ENCODE measurements at places on chromosomes 5 and 9.

GRCh38 chr9:136665111-136665703, 2.5 kb downstream of the EGFL7 start:
- DNase-seq = no peak

- DNase-seq = no peak
Observed at GRCh38 chr5:175747539-175748060, 89.7 kb downstream of the HRH2 start.

DNA sequence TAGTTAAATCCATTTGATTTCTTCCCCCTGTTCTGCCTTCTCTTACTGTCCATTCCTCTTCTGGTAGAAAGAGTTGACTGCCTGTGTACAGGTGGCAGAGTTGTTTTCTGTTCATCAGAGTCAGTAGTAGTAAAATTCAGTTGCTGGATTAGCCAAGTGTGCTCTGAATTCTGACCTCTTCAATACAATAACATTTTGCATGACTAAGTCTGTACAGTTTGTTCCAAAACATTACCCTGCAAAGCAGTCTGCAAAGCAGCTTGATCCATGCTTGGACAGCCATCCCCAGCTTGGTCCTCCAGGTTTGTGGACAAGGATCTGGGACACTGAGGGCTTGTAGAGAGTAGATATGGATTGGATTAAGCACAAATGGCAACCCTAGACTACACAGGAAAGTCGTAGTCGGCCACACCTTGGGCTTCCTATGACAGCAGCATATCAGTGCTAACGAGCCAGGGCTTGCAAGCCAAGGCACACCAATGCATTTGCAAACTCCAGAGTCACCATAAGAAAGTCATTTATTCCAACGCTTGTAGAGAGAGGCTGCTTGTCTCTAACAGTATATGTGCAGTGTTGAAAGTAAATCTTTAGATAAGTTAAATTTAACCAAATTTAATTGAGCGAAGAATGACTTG, 25.2 kb downstream of the IL12B start:
- no peak for DNase-seq

DNA sequence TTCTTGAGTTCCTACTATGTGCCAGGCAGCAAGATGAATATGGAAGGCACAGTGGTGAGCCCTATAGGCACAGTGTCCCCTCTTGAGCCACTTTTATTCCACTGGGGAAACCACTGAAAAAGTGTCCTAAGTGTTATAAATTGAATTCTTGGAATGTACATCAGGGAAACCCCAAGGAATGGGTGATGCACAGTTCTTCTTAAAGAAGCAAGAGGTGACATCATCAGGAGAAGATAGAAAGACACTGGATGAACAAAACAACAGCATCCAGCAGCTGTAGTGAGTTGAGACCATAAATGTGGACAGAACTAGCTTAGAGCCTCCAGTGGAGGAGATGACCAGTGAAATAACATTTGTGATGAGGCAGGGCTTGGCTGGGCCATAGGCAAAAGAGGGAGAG, 199.2 kb upstream of the ANKRD55 start:
- DNase-seq = no peak

- DNase-seq = no peak
Observed at GRCh38 chr9:78298046-78298765, 1.3 kb downstream of the PSAT1 start.

DNA sequence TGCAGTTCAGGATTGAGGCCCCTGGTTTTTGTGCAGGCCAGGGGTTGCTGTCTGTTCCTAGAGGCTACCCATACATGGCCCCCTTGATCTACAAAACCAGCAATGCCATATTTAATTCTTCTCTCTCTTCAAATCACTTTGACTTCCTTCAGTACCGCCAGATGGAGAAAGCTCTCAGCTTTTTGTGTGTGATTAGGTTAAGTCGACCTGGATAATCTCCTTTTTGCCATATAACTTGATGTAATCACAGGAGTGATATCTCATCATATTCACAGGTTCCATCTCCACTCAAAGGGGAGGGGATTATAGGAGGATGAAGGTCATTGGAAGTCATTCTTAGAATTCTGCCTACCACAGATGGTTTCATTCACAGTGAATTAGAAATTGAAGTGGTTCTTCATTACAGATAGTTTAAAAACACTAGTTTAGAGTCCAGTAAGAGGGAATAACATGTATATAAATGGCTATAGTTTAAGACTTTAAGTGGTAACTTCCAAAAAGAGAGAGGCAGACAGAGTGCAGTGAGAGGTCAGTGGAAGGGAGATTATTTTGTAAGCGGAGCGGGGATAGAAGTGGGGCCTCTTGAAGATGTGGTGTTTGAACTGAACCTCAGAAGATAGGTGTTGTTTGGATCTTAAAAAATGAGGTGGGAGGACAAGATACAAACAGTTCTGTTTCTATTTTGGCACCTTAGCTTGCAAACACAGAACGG, 85.9 kb downstream of the GALNT10 start:
- no peak for DNase-seq

DNA sequence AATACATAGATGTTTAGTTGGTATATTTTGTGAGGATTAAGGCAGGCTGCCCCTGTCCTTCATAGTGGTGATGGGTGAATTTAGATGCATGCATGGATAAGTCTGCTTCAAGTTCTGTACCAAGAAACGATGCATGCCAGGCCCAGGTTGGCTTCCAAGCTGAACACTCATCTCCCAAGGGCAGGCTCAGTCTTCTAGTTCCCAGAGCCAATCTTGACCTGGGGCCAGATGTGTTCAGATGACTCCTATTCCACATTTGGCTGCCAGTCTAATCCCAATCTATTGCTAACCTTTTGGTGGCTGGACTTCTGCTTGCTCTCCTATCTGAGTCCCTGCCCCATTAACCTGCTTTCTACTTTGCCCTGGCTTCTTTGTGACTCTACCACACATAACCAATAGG, 18.5 kb upstream of the SNAPC3 start:
- DNase-seq = no peak

- no peak for DNase-seq
Observed at GRCh38 chr5:133763744-133764143, 151.4 kb upstream of the FSTL4 start.

GRCh38 chr5:168165221-168165914, 126.1 kb upstream of the WWC1 start:
- peak; percentile 82 for DNase-seq

DNA sequence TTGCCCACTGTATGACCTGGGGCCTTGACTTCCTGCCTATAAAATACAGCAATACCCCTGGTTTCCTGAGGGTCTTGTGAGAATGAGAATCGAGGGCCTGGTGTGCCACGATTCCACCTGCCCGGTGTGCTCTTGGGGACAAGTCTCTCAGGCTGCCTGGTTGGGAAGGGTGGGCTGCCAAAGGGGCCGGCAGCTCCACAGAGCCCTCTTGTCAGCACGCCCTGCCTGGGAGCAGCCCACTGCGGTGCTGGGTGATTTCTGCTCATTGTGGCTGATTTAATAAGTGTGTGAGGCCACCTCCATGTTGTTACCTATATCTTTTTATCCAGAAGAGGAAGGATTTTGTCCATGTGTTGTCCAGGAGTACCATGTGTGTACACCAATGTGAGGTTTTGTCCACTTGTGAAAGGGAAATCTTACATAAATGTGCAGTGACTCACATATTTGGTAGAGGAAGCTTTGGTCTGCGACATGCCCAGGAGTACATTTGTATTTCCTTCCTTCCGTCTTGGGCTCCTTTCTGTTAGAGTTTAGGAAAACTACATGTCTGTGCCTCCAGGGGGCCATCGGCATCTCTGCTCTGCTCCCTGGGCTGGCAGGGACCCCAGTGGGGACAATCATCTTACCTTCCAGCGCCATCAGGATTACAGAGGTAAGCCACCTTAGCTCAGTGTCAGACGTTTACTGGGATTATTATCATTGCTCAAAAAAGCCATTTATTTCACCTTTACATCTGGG, 108.6 kb downstream of the PHF2 start:
- no peak for DNase-seq

DNA sequence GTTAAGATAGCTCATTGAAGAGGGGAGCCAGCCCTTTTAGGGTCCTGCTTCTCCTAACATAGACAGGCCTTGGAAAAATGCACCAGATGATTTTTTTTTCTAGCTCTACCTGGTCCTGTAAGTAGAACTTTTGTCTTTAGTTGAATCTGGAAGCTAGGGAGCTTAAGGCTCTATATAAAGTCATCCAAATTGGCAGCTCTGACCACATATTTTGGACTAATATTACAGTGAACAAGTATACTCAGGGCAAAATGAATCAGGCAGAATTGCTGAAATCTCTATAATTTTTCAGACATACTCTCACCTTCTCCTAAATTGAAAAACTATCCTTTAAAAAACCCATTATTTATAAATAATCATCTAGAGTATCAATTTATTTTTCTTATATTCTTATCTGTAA, 375.6 kb downstream of the OSTF1 start:
- DNase-seq = no peak

GRCh38 chr9:28396058-28396457, 822.8 kb upstream of the C9orf72 start:
- no peak for DNase-seq

- DNase-seq = no peak
Observed at GRCh38 chr9:80491086-80491696, 919.4 kb downstream of the TLE4 start.

DNA sequence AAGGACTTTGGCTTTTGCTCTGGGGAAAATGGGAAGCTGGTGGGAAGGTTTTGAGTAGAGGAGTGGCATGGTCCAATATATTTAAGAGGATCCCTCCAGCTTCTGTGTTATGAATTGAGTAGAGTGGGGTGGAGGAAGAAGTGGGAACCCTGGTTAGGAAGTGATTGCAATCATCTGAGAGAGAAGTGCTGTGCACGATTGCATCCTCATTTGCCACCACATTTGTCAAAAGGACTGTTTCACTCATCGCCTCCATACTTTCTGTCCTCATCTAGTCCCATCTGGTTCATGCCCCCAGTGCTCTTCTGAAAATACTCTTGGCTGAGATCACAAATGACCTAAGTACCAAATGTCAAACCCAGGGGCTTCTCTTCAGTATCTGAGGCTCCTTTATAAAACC, 192.1 kb downstream of the RAB3C start:
- DNase-seq = no peak

- no peak for DNase-seq
Observed at GRCh38 chr5:73729329-73729728, 103.3 kb downstream of the ARHGEF28 start.

DNA sequence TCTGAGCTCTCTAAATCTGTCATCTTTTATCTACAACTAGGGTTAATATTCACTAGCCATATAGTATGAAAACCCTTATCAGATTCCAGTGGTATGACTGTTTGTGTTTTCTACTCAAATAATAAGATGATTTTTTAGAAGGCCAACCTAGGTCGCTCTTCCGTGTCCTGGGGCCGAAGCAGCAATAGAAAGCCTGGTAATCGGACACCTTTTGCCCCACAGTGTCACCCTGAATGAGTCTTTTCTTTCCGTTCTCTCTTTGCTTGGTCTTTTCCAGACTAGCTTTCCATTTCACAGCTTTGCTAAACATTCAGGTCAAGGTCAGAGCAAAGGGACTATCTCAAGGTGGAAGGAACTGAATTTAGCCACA, 243.3 kb upstream of the ANKRD55 start:
- DNase-seq = no peak

- no peak for DNase-seq
Observed at GRCh38 chr5:149833116-149833827, 103.2 kb downstream of the PPARGC1B start.

DNA sequence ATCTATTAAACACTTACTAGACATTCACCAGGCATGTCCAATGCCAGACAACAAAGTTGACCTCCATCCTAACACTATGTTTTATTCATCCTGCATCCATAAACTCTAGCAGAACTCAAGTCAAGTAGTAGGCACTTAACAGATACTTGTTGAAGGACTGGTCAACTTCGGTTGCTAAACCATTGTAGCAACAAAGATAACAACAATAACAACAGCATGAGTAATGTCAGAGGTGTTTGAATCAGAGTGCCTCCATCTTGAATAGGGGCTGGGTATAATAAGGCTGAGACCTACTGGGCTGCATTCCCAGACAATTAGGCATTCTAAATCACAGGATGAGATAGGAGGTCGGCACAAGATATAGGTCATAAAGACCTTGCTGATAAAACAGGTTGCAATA, 180.5 kb upstream of the ZNF462 start:
- no peak for DNase-seq

GRCh38 chr9:36208521-36209253, 18.0 kb downstream of the CLTA start:
- DNase-seq = no peak

DNA sequence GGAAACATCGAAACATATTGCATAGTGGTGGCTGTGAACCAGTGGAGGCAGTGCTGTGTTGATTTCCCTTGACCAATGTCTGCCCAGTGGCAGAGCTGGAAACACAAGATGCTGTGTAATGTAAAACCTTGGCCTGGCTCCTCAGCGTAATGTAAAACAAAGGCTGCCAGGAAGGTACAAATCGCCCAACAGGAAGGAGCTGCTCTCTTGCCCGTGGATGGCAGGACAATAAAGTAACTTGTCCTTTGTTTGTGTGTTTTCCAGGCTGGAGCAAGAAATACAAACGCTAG, 143.4 kb downstream of the PALM2AKAP2 start:
- DNase-seq = no peak

DNA sequence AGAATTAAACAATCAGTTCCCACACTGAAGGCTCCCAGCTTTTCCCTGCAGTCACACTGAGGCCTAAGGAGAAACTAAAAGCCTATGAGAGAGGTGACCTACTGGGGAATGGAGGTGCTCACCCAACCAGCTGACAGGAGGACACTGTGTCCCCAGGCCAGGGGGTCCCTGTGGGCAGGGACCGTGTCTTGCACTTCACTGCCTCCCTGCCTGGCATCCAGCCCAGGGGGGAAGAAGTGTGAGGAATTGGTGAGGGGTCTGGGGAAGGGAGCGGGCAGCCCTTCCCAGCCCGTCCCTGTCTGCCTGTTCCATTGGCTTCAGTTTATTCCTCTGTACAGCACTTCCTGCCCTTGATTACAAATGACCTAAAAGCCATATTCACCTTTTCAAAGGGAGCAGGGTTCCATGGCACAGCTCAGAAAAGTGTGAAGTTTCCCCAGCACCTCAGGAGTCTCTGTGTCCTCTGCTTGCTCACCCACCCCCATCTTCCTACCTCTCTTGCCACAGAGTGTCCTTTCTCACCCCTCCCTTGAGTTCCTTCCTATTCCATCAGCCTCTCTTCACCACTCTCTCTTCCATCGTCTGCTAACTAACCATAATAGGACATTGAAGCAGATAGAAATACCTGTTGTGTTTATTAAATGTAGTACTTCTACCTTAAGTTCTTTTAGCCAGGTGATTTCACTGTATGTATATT, 12.9 kb downstream of the OTULINL start:
- no peak for DNase-seq

DNA sequence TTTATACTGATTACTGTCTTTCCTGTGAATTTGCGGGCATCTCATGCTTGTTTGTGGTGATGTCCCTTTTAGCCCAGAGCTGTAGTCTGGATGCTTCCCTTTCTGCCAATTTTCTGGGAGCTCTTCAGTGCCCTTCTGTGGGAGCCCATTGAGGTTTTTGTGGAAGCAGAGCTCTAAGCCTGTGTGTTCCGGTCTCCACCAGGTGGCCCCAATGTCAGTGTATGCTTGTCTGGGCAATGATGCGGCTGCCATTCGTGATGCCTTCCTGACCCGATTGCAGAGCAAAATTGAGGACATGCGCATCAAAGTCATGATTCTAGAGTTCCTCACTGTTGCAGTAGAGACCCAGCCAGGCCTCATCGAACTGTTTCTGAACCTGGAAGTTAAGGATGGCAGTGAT, 35.1 kb downstream of the SH3GLB2 start:
- DNase-seq = no peak

GRCh38 chr5:89071941-89072331, 189.0 kb upstream of the MEF2C start:
- no peak for DNase-seq

GRCh38 chr5:116887104-116887503, 312.5 kb upstream of the SEMA6A start:
- peak; percentile 83 for DNase-seq

All from NCI-H2081 treated with DMSO at 0.1 percent for 48 hours (cell line).